ENCODE measurements at places on chromosomes 7 and 10. TPM values are rescaled to one million over a fixed set of nuclear protein-coding genes. Genes with fewer than 3 reads are reported as not detected.

ASIC3 gene
- total RNA-seq: 0.07 TPM

GTPBP10 gene
- total RNA-seq: 14.0 TPM

ZNF804B gene
- not detected for total RNA-seq

SPDYE5 gene
- total RNA-seq: not detected

WEE2 gene
- not detected for total RNA-seq

ZPBP gene
- not detected for total RNA-seq

RPEL1 gene
- total RNA-seq: 0.13 TPM

OR9A2 gene
- not detected for total RNA-seq

NKX6-2 gene
- total RNA-seq: not detected

SRGN gene
- 1,720 TPM for total RNA-seq

NUB1 gene
- 37.1 TPM for total RNA-seq

FOXK1 gene
- total RNA-seq: 24.9 TPM

TACC2 gene
- 6.1 TPM for total RNA-seq

AGK gene
- 27.1 TPM for total RNA-seq

CUZD1 gene
- 0.99 TPM for total RNA-seq

HOXA2 gene
- total RNA-seq: 0.59 TPM

NME8 gene
- not detected for total RNA-seq

WASHC2A gene
- 47.3 TPM for total RNA-seq

RELN gene
- total RNA-seq: 7.9 TPM

ANLN gene
- total RNA-seq: 52.6 TPM

TUBAL3 gene
- total RNA-seq: 0.11 TPM

WDR86 gene
- not detected for total RNA-seq

ATOH7 gene
- not detected for total RNA-seq

SPDYE9 gene
- not detected for total RNA-seq

PNLIPRP2 gene
- not detected for total RNA-seq
